ENCODE measurements at places on chromosomes 4 and X.

DNA sequence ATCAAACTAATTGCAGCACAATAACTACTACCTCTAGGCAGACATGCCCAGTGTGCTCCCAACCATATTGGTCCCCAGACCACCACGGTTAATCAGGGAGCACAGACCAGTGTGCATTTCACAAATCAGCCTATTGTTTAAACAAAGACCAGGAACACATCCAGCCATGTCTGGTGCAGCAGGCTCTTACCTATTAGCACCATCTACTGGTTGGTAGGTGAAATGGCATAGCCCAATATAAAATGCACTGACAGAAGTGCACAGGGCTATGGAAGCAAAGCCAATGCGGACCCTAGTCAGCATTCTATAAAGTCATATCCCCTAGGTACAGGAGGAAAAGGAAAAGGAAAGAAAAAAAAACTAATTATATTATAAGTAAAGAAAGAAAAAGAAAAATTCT, 15.5 kb upstream of the CYLC1 start:
- peak; percentile 44 for DNase-seq

DNA sequence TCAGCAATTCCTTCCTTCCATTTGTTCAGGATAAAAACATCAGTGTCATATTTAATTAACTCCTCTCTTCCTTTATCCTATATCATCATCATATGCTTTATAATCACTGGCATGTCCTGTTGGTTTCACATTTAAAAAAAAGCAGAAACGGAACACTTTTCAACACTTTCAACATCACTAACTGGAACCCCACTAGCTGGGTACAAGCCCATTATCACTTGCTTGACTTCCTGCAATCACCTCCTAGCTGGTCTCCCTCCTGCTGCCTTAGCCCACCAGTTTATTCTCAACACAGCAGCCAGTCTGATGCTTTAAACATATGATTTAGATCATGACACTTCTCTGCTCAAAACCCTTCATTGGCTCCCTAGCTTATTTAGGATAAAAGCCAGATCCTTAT, 116.4 kb upstream of the LSM6 start:
- peak; percentile 5 for DNase-seq

GRCh38 chrX:56530011-56530410, 33.4 kb upstream of the UBQLN2 start:
- DNase-seq, result no peak

DNA sequence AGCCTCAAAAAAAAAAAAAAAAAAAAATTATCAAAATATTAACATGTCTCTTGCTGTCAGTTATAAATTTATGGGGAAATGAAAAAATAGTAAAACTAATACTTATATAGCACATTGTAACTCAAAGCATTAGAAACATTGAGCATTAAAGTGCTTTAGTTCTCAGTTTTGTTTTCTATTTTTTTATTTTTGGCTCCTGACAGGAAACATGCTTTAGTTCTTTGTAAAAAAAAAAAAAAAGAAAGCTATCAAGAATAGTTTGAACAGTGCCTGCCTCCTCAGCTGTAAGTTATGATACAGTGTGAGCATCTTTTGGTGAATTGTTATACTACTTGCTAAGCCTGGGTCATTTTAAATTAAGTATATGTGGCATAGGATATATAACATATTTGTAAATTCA, 5.1 kb upstream of the CENPC start:
- DNase-seq, result no peak

DNA sequence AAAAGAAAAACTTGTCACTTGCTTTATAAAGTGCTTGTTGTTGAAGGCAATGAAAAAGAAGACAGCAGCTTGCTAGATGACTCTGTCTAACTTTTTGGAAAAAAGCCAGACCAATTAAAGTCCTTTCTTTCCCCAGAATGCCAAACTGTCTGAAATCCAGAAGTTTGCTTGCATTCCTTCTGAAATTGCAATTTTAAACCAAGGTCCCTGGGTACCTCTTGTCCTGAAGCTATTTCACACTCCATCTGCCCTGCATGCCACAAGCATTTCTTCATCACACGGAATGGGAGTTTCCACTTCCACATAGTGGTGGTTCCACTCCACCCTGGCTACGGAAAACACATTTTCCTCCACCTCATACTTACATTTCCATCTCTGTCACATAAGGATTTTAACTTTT, 101.0 kb downstream of the PAPSS1 start:
- DNase-seq, result no peak

- DNase-seq, result no peak
Measured at GRCh38 chr4:85909851-85910250, 434.9 kb downstream of the ARHGAP24 start.

DNA sequence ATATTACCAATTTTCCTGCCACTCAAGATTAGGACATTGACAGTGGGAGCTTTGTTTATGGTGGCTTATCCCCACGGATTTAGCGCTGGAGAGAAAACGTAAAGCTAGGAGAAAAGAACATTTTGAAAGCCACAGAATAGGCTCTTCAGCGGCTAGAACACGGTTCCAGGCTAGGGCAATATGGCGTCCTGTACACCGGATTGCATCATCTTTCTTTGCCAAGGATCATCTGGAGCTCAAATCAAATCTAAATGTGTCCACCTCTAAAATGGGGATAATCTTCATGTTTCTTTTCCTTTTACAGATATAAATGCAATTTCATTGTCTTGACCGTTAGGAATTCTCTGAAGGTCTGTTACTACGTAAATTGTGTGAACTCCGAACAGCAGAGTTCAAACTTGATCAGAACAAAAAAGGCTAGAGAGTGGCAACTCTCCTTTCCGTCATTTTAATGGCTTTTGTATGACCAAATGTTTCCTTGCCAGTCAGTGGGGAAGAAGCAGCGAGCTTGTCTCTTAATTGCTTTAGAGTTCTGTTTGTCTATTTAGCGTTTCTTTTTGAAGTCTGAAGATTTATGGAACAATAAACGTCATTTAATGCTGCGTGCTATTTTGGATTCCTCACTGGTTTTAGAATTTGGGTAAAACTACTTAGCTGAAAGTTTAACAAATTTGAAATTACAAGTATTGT, 2.6 kb upstream of the WWC2 start:
- no peak for DNase-seq

GRCh38 chr4:174314770-174315169, 31.1 kb downstream of the CEP44 start:
- peak; percentile 32 for DNase-seq

DNA sequence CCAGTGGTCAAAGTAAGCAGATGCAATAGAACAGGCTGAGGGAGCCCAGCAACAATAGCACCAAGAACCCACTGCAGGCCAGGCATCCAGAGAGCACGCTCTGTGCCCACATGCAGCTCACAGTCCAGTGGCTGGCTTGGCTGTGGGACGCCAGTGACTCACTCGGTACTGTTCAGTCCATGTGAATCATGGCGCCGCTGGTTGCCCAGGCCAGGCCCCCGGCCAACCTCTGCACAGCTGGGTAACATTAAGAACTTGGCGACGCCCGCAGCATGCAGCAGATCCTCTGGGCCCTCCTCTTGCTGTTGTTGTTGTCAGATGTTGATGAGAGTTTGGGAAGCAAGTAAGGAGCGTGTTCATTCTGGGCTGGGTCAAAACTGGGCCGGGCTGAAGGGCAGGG, 60.5 kb downstream of the MSX1 start:
- DNase-seq, result no peak

GRCh38 chr4:18524667-18525066, 503.1 kb upstream of the LCORL start:
- no peak for DNase-seq

DNA sequence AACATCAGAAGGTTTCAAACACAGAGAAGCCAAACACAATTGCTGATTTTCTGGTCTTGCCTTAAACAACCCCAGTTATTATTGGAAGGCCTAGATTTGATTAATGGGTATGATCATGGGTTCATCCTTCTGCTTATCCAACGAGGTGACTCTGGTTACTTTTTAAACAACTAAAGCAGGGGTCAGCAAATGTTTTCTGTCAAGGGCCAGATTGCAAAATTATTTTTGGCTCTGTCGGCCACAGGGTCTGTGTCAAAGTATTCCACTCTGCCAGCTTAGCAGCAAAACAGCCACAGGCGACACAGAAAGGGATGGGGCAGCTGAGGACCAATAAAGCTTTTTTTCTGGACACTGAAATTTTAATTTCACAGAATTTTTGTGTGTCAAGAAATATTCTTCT, 249.1 kb upstream of the STS start:
- DNase-seq, result no peak

- DNase-seq, result no peak
Measured at GRCh38 chr4:184680698-184681097, 31.2 kb downstream of the PRIMPOL start.

All from NB4 (cell line).